EH (cell line): ENCODE measurements at places on chromosomes 12 and 14.
A peak's percentile ranks its signal among the peaks of the same experiment; 100 is the strongest.

- DNase-seq = peak; percentile 45
These were observed 202.1 kb upstream of the KITLG start for GRCh38 chr12:88782351-88782750.

- no peak for DNase-seq
These were observed 19.3 kb downstream of the GXYLT1 start for GRCh38 chr12:42125388-42125767.

DNA sequence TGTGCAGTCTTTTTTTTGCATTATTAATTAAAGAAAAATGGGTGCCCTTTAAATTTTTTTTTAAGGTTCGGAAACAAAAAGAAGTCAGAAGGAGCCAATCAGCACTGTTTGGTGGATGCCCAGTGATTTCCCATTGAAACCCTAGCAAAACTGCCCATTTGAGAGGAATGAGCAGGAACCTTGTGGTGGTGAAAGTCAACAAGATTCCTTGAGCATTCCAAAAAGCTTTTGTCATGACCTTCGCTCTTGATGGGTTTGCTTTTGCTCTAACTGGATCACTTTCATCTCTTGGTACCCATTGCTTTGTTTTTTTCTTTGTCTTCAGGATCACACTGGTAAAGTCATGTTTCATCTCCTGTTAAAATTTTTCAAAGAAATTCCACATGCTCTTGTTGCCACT is 54.1 kb downstream of the ADIPOR2 start:
- DNase-seq = peak; percentile 56

DNA sequence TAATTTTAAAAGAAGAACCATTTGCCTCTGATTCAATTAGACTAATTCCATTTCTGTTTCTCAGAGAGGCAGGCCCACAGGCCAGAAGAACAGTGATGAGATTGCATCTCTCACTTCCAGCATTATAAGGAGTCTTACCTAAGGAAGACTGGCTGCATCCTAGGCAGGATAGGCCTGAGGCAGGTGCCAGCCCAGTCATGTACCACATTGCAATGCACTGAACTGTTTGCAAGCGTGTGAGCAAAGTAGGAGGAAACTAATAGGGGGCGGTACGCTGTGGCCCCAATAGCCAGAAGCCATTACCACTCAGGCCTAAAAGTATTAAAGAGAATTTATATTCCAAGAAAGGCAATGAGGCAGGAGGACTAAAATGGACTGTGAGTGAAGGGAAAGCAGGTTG is 12.1 kb upstream of the CNIH1 start:
- no peak for DNase-seq
